Activated CD8-positive, alpha-beta memory T cell treated with anti-CD3 and anti-CD28 coated beads for 1 hour (primary cell): ENCODE measurements at places on chromosomes 7 and 10.

GRCh38 chr7:135386181-135386580 is 123.7 kb downstream of the CNOT4 start:
- no peak for DNase-seq

DNA sequence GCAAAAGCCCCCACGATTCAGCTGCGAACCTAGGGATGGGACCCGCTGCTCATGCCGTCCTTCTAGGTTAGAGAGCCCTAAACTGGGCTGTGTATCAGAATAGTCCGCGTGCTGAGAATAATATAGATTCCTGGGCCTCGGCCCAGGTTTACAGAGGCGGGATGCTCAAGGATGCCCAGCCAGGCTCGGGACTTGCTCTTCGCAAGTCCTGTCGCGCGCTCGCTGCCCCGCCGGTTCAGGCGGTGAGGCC is 266 bp upstream of the STMP1 start:
- DNase-seq, result no peak

GRCh38 chr7:149281508-149282330 is 19.7 kb downstream of the ZNF783 start:
- no peak for DNase-seq

GRCh38 chr7:29894256-29894655 is 87.9 kb downstream of the WIPF3 start:
- DNase-seq, result no peak

GRCh38 chr10:28558923-28559508 is 26.1 kb downstream of the WAC start:
- DNase-seq, result no peak

DNA sequence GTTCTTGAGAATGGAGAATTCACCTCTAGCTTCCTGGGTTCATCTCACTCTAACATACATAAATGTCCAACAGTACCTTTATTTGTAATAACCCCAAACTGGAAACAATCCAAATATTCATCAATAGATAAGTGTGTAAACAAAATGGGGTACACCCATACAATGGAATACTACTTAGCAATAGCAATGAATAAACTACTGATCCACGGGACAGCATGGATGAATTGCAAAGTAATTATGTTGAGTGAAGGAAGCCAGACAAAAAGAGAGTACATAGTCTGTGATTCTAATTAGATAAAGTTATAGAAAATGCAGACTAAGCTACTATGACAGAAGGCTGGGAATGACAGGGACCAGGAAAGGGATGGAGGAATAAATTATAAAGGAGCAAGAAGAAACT is 391.3 kb downstream of the CCSER2 start:
- DNase-seq, result no peak

GRCh38 chr10:127207081-127207480 is 10.7 kb upstream of the INSYN2A start:
- no peak for DNase-seq

DNA sequence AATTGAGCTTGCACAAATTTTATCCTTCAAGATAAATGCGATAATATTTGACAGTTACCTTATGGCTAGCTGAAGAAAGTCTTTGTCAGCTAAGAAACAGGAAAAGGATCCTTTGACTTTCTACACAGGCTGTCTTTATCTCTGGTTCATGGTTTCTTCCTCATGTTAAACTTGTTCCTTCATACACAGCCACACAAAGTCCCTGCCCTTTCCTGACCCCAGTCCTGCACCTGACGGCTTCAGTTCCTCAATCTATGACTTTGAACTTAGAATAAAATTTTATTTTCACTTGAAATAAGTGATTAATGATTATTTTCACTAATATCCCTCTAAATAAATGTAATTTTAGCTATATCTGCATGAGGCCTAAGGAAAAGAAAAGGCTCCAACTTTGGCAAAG is 77.8 kb upstream of the PRSS1 start:
- no peak for DNase-seq

GRCh38 chr10:33489501-33490176 is 155.2 kb upstream of the NRP1 start:
- no peak for DNase-seq

GRCh38 chr7:28669330-28669729 is 257.0 kb downstream of the CREB5 start:
- DNase-seq, result no peak

DNA sequence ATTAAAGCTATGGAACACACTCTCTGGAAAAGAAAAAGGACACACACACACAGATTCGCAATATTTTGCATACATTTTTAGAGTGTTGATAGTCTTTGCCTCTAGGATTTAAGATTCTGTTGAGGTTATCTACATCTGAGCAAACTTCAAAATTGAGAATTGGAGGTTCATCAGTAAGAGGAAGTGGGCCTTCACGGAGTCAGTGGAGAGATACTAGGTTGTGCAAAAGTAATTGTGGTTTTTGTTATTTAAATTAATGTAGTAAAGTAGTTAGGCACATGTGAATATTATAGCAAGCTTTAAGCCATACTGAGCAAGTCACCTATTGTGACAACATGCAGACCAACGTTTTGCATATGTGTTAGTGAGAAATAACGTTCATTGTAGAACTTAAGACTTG is 19.8 kb upstream of the NXPH1 start:
- no peak for DNase-seq

DNA sequence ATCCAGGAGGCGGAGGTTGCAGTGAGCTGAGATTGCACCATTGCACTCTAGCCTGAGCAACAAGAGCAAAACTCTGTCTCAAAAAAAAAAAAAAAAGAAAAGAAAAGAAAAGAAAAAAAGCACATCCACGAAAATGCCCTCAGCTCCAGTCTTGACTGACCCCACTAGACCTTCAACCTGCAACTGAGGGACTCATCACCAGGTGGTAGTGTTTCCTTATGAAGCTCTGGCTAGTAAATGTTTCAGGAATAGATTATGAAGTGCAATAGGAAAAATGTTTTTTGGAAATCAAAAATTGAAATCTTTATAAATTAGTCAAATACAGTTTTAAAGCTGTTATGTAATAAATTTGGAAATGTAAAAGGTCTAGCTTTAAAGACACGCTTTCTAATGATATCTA is 22.4 kb downstream of the TLL2 start:
- DNase-seq, result no peak

GRCh38 chr7:2120251-2120660 is 112.5 kb downstream of the MAD1L1 start:
- peak; percentile 22 for DNase-seq

GRCh38 chr10:1036341-1036791 is 10.7 kb upstream of the IDI2 start:
- DNase-seq, result no peak

- DNase-seq, result no peak
These were observed 7.9 kb downstream of the NUB1 start for GRCh38 chr7:151349507-151349853.

- no peak for DNase-seq
These were observed 271.6 kb downstream of the CCDC3 start for GRCh38 chr10:12729885-12730284.

DNA sequence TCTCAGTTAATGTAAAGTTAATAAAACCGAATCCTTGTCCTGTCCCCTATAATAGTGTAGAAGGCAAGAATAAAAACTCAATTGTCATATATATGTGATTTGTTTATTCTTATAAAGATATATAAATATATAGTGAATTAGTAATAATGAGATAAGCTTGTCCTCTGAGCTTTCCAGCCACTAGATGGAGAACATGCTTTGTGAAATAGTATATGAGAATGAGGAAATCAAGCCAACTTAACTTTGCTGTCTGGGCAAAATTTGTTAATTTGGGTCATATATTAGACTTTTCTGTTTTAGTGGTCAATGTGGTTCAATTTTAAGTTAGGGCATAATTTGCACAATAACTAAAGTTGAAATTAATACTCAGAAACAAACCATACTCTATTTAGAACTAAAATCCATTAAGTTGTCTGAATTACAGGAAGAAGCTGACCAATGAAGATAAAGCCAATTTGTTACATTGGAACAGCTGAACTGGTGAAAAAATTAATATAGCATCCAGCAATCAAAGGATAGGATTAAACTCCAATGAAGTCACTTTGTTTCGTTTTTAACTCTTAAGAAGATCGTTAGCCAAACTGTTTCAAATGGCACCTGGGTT is 595.0 kb downstream of the ARL4A start:
- no peak for DNase-seq

DNA sequence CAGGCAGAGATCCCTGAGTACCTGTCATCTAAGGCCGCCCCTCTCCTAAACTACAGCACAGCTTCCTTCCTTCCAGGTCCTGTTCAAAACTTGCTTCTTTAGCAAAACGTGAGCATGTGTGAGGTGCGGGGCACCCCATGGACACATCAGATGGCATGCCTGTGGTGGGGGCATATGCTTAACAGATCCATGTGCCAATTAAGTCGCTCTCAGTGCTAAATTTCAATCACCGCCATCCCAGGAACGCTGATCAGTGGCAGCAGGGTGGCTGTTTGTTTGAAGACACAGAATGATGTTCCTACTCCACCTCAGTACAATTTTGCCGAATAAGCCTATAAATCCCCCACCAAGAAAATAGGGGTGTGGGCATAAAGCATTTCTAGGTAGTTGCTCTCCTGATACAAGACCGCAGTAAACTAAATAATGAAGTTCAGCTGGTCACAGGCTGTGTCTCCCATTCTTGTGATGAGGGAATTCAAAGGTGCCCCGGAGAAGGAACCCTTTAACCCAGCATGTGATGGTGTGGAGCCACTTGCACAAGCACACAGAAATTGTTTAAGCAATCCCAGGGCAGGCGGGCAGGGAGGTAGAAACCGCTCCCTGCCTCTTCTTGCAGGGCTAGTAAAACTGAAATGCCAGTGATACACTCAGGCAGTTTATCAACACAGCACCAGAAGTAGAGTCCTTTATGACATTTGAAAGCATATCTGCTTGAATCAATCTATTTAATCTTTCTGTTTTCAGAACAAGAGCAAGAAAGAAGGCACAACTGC is 205.7 kb downstream of the SORCS1 start:
- no peak for DNase-seq

GRCh38 chr7:65798111-65799075 is 74.5 kb upstream of the VKORC1L1 start:
- DNase-seq, result no peak

GRCh38 chr10:91925022-91925320 is 1.4 kb downstream of the BTAF1 start:
- no peak for DNase-seq

- no peak for DNase-seq
These were observed 179.8 kb upstream of the PDE1C start for GRCh38 chr7:32250003-32250402.

- DNase-seq, result no peak
These were observed 153.5 kb downstream of the PARD3 start for GRCh38 chr10:34661580-34661979.

- DNase-seq, result no peak
These were observed 80.1 kb downstream of the EMX2 start for GRCh38 chr10:117622471-117623184.

- DNase-seq, result no peak
These were observed 7.5 kb downstream of the MTG1 start for GRCh38 chr10:133401500-133401899.

DNA sequence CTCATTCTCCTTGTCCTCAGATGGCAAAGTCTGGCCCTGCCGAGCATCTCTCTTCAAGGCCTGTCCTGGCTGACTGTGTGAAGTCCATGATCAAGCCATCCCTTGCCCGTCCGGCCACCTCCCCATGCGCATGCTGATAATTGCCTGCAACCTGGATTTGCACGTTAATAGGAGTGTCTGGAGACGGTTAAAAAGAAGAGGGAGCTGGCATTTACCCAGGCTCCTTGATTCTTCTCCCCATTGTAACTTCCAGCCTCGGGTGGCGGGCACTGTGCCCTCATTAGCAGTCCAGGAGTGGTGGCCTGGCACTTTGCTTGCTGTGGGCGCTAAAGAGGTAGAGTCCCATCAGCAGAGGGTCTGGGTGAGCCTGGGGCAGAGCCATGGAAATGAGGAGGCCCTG is 157.4 kb downstream of the C10orf105 start:
- no peak for DNase-seq

DNA sequence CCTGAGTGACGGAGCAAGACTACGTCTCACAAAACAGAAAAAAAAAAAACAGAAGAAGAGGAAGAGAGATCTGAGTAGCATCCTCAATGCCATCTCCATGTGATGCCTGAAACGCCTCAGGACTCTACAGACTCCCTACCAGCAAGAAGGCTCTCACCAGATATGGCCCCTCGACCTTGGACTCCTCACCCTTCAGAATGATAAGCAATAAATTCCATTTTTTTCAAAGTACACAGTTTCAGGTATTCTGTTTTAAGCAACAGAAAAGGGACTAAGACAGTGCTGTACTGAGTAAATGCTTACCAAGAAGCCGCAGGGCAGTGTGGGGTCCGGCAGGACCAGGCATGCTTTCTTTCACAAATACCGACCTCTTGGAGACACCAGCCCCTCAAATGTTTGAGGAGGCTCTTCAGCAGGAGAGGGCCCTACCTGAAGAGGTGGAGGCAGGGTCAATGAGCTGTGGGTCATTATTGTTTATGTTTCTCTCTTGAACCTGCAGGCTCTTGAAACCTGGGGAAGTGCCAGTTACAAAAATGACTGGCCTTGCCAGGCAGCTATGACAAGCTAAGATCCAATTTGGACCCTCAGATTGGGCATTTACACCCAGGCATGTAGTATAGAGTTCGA is 204.1 kb upstream of the LYZL1 start:
- DNase-seq, result no peak

- no peak for DNase-seq
These were observed 25.8 kb upstream of the GPNMB start for GRCh38 chr7:23220690-23221305.

DNA sequence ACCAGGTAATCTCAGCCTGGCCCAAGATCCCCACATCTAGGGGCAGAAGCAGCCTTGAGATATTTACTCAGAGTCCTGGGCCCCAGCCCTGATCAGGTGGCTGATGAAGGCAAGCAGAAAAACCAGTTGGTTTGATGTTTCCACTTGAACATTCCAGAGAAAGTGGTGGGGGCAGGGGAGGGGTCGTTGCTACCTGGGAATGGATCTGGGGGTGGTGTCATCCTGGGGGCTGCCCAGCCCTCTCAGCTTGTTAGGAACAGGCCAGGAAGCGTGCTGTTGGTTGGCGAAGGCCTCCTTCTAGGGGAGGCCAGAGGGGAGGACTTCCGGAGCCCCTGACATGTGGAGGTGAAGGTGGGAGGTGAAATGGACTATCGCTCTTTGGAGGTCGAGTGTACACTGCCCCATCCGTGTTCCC is 3.7 kb upstream of the ABHD11 start:
- DNase-seq, result no peak

GRCh38 chr7:95684037-95684436 is 87.7 kb upstream of the PDK4 start:
- DNase-seq, result no peak

GRCh38 chr10:95279042-95279820 is 11.6 kb downstream of the PDLIM1 start:
- no peak for DNase-seq

DNA sequence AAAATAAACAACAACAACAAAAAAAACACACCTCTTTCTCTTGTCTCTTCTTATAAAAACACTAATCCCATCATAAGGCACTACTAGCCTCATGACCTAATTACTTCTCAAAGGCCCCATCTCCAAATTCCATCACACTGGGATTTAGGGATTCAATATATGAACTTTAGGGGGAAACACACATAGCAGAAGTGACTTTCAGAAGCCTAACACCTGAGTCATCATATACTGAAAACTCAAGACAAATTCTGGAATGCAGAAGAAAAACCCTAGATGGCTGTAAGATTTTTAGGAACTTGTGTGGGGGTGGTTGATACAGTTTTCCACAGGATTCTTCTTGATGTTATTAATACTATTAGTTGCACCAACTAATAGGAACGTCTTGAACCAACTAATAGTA is 33.7 kb upstream of the CSTF2T start:
- DNase-seq, result no peak
